ENCODE measurements at places on chromosomes 11 and 22.

DNA sequence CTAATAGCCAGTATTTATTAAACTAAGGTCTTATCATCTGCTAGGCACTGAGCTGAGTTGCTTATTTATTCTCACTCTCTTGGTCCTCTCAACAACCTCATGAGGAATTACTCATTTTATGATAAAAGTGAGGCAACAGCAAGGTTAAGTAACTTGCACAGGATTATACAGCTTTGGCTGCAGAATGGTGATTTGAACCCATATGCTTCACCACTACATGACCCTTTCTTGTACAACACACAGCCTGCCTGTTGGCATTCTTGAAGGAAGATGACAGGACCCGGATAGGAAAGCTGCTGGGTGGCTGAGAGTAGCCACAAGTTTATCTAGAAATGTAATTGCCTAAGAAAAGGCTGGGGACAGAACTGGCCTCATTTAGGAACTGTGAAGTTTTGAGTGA, 5.3 kb upstream of the PARVA start:
- DNase-seq = no peak

GRCh38 chr11:60927600-60927999, 3.3 kb downstream of the TMEM132A start:
- DNase-seq = no peak

DNA sequence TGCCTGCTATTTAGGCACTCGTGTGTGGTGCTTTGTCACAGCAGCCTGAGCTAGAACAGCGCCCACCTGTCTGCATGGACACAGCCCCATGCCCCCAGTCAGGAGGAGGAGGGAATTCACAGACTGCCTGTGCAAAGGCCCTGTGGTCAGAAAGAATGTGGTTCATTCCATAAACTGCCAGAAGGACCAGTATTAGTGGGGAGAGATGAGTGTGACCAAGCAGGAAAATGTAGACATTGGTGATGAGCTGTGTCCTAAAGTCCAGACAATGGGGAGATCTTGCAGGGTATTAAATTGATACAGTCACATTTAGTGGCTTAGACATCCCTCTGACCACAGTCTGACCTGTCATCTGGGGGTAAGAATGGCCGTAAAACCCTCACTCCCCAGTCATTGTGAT, 83.7 kb upstream of the LINC01488 start:
- no peak for DNase-seq

DNA sequence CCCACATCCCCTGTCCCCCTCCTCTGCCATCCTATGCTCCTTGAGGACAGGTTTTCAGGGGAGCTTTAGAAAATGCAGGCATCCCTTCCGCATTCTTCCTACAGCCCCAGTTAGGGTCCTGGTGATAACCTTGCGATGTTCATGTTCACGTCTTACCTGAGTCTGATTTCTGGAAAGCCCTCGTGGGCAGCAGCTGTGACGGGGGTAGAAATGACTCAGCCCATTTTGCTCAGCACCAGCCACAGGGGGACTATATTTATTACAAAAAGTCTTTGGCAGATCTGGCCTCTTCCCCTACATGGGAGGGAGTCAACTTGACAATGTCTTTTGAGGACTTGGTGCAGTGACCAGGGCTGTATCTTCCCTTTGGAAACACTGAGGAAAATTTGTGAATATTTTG, 12.3 kb downstream of the PKNOX2 start:
- DNase-seq = no peak

DNA sequence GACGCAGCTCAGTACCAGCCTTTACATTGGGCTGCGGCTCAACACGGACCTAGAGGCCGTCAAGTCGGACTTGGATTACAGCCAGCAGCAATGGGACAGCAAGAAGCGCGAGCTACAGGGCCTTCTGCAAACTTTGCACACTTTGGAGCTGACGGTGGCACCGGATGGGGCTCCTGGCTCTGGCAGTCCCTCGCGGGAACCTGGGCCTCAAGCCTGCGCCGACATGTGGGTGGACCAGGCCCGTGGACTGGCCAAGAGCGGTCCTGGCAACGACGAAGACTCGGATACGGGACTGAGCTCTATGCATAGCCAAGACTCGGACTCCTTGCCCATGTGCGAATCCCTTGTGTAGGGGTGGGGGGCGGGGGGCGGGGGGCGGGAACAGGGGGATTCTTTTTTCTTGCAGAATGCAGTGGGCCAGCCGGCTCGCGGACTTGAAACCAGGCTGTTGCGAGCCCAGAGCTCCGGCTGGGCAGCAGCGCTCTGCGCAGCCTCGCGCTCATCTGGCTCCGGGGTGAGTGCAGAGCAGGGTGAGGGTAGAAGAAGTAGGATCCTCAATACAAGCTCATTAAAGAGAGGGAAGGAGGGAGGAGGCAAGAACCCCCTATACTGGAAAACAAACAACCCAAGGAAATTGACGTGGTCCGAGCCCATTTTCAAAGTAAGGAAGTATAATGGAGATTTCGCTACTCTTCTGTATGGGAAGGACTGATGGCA, 1.8 kb downstream of the RASSF10 start:
- DNase-seq = no peak
